ENCODE measurements at places on chromosomes 16 and 17.

- DNase-seq = no peak
Measured at GRCh38 chr17:12683299-12683698, 17.6 kb downstream of the MYOCD start.

GRCh38 chr16:583815-584591 is 5.9 kb upstream of the RAB40C start:
- no peak for DNase-seq

DNA sequence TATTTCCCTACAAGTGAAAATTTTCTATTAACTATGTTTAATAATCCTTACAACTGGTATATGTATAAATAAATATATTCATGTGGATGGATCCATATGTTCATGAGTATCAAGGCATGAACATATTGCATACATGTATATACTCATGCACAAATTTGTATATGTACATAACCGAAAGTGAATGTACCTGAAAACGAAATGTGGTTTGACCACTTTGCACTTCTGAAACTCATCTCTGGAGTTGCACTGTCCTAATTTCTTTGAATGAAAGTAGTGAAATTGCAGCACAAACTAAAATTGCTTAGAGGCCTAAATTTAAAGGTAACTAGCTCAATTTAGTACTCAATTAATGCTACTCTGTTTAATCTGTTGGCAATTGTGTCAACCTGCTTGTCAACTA is 27.4 kb upstream of the GNAO1 start:
- DNase-seq = no peak

DNA sequence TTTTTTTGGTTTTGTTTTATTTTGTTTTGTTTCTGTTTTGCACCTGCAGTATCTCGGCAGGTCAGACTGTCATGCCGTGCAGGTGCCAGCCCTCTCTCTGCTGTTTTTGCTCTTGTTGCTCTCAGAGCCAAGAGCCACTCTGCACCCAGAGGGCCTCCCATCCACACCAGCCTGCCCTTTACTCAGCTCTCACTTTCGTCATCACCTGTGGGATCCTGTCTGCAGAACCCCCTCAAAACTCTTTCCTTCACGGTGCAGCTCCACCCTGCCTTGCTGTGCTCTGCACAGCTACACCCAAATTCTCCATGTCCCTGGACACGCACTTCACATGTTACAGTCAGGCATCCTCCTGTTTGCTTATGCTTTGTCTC is 2.6 kb downstream of the AOC3 start:
- DNase-seq = no peak

GRCh38 chr16:30041841-30042240 is 10.8 kb upstream of the TLCD3B start:
- no peak for DNase-seq

- DNase-seq = no peak
Measured at GRCh38 chr16:70374213-70374612, 27.5 kb downstream of the DDX19A start.

- no peak for DNase-seq
Measured at GRCh38 chr17:33942414-33942813, 312.7 kb upstream of the CCL2 start.

GRCh38 chr17:79595471-79595870 is 15.4 kb downstream of the RBFOX3 start:
- no peak for DNase-seq

DNA sequence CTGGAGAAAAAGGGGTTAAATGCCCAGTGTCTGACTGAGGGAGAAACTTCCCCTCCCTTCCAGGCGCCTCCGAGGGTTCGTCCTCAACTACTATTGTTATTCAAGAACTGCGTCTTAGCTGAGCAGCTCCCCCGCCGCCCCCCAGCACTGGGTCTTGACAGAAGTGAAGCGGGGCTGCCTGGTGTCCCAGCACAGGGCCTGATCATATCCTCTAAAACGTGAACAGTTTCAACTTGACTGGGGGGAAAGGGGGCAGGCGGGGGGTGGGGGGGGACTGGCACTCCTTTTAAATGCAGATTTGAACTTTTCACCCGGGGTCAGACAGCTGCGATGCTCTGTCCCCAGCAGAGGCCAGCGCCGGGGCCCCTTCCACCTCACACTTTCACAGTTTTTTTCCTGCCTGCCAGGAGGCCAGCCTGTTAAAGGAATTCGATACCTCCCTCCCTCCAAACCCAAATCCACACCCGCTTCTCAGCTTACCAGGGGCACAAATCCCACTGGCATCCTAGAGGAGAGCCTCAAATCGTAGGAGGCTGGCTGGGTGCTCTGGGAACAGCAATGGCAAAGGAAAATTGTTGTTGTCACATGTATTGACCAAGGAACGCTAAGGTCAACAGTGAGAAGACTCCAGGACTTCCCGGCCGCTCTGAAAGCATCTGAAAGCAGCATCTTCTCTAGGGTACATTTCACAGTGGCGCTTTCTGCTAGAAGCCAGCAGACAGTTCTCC is 14.5 kb downstream of the ZFHX3 start:
- peak; percentile 67 for DNase-seq

DNA sequence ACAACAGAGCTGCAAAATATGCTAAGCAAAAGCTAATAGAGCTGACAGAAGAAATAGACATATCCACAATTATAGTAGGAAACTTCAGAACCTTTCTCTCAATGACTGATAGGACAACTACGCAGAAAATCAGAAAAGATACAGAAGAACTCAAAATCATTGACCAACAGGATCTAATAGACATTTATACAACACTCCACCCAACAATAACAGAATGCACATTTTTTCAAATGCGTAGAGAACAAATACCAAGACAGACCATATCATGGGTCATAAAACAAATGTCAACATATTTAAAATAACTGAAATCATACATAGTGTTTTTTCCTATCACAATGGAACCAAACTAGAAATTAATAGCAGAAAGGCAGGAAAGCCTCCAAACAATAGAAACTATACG is 237.4 kb downstream of the C16orf78 start:
- DNase-seq = no peak

GRCh38 chr16:89938175-89938885 is 10.2 kb upstream of the DEF8 start:
- DNase-seq = no peak

DNA sequence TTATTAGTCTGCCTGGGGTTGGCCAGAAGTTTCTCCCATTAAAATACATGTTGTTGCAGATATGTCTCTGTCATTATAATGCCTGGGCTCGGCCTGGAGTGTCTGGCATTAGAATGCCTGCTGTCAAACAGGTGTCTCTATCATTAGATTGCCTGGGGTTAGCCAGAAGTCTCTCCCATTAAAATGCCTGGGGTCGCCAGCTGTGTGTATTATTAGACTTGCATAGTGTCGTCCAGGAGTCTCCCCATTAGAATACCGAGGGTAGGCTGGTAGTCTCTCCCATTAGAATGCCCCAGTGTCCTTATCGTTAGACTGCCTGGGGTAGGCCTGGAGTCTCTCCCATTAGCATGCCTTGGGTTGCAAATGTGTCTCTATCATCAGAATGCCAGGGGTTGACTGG is 2270.8 kb downstream of the TP53TG3F start:
- no peak for DNase-seq

DNA sequence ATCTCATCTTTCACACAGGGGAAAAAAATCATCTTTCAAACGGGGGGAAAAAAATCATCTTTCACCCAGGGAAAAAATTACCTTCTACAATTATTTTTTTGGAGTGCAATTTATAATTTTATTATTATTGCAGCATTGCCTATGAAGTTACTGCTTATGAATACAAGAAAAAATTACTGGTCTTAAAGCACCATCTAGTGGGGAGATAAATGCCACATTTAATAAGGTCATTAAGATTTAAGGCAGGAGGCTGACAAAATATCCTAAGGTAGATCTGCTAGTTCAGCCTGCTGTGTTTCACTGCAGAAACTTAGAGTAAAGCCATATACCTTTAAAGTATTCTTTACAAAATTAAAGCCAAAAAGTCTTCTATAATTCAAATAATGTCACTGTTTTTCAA is 13.7 kb downstream of the SHCBP1 start:
- no peak for DNase-seq

GRCh38 chr16:10987361-10988163 is 43.2 kb downstream of the CLEC16A start:
- DNase-seq = no peak

DNA sequence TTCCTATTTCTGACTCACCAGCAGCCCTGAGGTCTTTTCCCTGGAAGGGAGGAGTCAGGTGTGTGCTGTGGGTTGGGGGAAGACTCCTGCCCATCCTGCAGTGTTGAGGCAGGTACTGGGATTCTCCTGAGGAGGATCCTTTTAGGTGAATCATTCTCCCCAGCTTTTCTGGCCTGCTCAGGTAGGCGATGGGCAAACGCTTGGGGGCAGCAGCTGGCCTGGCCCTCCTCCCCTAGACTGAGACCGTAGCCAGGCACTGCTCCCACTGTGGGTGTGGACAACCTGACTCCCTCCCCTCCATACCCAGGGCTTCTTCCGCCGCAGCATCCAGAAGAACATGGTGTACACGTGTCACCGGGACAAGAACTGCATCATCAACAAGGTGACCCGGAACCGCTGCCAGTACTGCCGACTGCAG is 15.1 kb downstream of the GJD3 start:
- peak; percentile 85 for DNase-seq

DNA sequence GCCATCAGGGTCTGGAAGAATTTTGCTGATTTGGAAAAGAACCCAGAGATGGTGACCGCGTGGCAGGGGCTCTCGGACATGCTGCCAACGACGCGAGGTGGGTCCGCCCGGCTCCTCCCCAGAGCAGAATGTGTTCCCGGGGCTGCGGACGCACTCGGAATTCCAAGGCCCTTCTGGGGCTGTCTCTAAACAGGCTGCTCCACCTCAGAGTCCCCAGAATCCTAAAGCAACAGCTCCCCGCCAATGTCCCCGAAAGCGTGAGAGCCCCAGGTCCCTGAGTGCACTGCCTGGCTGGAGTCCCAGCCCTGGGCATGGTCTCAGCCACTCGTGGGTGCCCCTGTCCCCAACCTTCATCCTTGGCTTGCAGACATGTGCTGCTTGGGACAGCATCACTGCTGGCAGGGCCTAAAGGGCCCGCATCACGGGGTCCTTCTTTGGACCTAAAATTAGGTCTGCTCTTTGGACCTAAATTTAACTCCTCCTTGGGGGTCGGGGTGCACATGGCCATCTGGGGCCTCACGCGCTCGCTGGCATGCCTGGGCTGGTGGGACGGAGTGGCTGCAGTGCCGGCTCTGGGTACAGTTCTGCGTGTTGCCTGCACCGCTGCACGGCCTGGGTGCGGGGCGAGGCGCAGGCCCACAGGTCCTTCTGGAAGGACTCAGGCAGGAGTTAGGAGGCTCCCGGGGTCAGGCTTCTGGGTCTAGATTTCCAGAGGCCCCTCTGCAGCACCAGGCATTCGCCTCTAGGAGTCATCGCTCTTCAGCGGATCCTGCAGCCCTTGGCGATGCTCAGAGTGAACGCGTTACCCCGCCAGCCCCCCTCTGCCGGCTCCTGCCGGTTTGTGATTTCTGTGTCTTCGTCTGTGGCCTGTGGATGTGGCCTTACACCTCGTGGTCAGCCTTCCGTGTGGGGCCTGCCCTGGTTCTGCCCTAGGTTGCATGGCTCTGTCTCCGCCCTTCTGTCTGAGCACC is 41.9 kb upstream of the CHMP6 start:
- peak; percentile 14 for DNase-seq

- peak; percentile 59 for DNase-seq
Measured at GRCh38 chr17:330993-331701, 21.5 kb downstream of the RPH3AL start.

DNA sequence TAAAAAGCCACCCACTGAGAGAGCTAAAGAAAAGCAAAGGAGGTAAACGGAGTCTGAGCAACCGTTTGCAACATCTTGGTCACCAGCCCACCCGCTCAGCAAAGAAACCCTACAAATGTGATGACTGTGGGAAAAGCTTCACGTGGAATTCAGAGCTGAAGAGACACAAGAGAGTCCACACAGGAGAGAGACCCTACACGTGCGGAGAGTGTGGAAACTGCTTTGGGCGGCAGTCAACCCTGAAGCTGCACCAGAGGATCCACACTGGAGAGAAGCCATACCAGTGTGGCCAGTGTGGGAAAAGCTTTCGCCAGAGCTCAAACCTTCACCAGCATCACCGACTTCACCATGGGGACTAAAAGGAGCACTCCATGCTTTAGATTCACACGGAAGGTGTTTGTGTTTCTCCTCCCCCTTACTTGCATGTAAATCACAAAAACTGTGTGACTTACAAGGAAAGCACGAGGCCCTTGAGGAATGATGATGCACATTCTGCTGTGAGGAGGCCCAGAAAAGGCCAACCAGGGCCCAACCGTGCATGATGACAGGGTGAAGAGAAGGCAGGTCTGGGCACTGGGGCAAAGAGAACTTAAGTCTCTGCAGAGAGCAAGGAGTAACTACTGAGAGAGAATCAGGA is 7.7 kb downstream of the ZNF174 start:
- DNase-seq = no peak

DNA sequence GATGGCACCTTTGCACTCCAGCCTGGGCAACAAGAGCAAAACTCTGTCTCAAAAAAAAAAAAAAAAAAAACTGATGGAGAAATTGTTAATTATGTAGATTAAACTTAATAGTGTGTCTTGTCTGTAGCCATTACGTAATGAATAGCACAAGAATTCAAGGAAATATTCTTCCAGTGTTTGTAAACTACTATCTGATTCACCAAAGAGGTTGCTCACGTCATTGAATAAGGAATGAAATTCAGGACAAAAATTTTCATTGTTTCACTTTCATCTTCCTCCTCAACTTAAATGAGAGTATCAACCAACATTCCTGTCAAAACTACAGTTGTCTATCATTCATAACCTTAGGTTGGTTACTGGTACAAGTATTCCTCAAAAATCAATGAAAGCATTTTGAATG is 30.7 kb upstream of the MYO18A start:
- DNase-seq = no peak

- no peak for DNase-seq
Measured at GRCh38 chr17:67276075-67276474, 31.1 kb upstream of the HELZ start.

DNA sequence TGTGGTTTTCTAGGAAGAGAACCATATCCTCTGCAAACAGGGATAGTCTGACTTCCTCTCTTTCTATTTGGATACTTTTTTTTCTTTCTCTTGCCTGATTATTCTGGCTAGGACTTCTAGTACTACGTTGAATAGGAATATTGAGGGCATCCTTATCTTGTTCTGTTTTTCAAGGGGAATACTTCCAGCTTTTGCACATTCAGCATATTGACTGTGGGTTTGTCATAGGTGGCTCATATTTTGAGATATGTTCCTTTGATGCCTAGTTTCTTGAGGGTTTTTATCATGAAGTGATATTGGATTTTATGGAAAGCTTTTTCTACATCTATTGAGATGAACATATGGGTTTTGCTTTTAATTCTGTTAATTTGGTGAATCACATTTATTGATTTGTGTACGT is 269.8 kb downstream of the MAP2K6 start:
- no peak for DNase-seq

DNA sequence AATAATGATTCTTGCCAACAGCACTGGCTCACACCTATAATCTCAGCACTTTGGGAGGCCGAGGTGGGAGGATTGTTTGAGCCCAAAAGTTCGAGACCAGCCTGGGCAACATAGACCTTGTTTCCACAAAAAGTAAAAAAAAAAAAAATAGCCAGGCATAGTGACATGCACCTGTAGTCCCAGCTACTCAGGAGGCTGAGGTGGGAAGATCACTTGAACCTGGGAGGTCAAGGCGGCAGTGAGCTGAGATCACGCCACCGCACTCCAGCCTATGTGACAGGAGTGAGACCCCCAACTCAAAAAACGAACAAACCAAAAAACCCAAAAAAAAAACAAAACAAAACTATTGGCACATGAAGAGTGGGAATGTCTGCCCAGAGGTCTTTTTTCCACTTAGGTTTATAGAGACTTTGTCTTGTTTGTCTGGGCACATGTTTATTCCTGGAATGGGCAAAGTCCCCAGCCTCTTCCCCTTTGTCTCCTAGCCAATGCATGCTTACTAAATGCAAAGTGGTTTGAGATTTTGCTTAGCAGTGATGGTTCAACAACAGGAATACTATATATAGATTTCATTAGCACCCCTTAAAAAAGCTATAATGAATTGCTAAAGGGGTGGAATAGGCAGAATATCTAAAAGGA is 25.9 kb downstream of the NMT1 start:
- DNase-seq = no peak

Data from gastrocnemius medialis (tissue), 4 donors.